ENCODE measurements at places on chromosomes 2 and 18.

DNA sequence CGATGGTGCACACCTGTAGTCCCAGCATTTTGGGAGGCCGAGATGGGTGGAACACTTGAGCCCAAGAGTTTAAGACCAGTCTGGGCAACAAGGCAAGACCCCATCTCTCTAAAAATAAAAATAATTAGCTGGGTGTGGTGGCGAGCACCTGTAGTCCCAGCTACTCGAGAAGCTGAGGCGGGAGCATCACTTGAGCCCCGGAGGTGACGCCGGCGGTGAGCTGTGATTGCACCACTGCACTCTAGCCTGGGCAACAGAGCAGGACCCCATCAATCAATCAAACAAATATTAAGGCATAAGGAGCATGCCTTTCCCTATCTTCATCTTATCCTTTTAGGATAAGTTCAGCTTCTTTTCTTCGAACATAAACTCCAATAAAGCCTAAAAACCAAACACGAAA is 1.1 kb downstream of the WDSUB1 start:
- DNase-seq = no peak

- DNase-seq = peak; percentile 9
Measured at GRCh38 chr2:232434563-232435374, 21.2 kb upstream of the ALPI start.

DNA sequence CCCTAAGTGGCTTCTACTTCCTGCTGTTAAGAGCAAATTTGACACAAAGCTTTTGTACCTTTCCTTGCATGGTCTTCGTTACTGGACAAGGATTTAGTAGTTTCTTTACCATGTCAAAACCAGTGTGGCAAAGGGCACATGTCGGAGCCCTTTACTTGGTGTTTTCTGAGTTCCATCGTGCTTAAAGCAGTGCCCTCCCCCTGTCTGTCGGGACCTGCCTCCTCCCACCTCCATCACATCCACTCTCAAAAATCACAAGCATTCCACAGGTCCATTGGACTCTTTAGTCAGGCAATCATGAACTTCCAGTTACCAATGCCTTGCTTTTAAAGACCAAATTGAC is 763 bp downstream of the CCDC141 start:
- DNase-seq = no peak

GRCh38 chr2:234491897-234492296 is 5.0 kb downstream of the ARL4C start:
- no peak for DNase-seq

- DNase-seq = no peak
Measured at GRCh38 chr2:190666895-190667294, 18.0 kb downstream of the NAB1 start.

GRCh38 chr2:220833446-220833845 is 738.7 kb downstream of the EPHA4 start:
- no peak for DNase-seq

DNA sequence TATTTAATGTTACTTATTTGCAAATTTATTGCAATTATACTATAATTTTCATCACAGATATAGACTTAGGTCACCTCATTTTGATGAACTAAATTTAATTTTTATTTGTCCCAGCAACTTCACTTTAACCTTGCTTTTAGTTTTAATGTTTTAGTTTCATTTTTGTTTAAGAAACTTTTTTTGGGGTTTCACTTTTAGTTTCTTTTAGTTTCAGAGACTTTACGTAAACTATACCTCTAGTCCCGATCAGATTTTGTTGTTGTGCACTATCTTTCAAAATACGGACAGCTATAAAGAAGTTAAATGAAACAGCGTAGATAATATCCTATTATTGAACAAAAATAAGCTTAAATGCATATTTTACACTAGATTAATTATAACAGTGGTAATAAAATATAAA is 460.5 kb downstream of the ERBB4 start:
- no peak for DNase-seq

DNA sequence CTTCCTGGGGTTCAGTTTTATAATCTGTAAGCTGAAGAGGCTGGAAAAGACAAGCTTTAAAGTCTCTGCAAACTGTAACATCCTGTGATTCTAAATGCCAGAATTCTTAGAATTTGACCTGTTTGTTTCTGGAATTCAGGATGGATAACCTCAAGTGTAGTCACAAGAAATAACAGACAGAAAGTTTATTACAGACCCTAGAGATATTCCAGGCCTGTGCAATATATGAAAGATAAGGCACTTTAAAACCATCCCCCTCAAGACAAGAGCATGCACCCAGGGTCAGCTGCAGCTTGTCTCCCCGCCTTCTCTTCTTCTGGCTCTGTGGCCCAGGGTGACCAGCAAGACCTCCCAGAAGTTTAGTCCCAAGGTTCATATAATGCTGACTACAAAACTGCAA is 298.7 kb upstream of the ACVR2A start:
- DNase-seq = no peak

GRCh38 chr2:238169048-238169707 is 10.4 kb downstream of the ERFE start:
- DNase-seq = no peak

- no peak for DNase-seq
Measured at GRCh38 chr2:127347734-127348392, 39.9 kb downstream of the MAP3K2 start.

DNA sequence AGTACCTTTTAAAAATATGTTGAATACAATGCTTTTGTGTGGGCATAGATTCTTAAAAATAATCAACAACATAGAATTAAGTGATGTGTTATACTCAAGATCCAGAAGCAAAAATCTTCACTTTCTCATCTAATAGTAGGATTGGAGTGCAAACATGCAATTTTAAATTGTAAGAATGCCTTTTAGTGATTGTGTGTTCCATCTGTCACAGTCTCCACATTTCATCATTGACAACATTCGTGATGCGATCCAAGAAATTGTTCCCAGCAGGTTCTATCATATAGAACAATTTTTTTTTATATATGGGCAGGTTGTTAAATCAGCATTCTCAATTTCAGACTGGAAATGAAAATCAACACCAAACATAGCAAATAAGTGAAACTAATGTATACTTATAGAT is 1671.8 kb upstream of the SLC39A10 start:
- no peak for DNase-seq

- DNase-seq = no peak
Measured at GRCh38 chr18:62898359-62898758, 183.0 kb downstream of the PHLPP1 start.

- no peak for DNase-seq
Measured at GRCh38 chr2:3325458-3326181, 52.0 kb downstream of the EIPR1 start.

- no peak for DNase-seq
Measured at GRCh38 chr2:146481629-146482028, 1363.2 kb upstream of the ACVR2A start.

- no peak for DNase-seq
Measured at GRCh38 chr2:116585669-116586327, 1228.7 kb upstream of the DDX18 start.

GRCh38 chr18:37314534-37314933 is 251.1 kb downstream of the CELF4 start:
- no peak for DNase-seq

- no peak for DNase-seq
Measured at GRCh38 chr2:23596316-23596885, 211.4 kb downstream of the KLHL29 start.

DNA sequence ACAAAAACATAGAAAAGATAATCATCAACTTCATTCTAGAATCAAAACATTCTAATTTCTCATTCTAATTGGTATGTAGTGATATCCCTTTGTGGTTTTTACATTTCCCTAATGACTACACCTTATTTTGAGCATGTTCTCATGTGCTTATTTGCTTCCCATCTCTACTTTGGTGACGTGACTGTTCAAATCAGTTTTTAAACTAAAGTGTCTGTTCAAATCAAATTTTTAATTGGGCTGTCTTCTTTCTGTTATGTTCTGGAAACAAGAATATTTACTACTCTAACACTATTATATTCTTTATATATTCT is 45.5 kb downstream of the YES1 start:
- DNase-seq = no peak

- DNase-seq = no peak
Measured at GRCh38 chr18:24386681-24387080, 10.9 kb downstream of the OSBPL1A start.

GRCh38 chr2:13018490-13018889 is 301.8 kb downstream of the TRIB2 start:
- DNase-seq = no peak

GRCh38 chr18:77129150-77129551 is 3.4 kb downstream of the MBP start:
- no peak for DNase-seq

- no peak for DNase-seq
Measured at GRCh38 chr2:31381601-31382000, 32.9 kb downstream of the XDH start.

- DNase-seq = no peak
Measured at GRCh38 chr18:74488864-74489263, 7.3 kb upstream of the CNDP2 start.

GRCh38 chr2:46144133-46144800 is 152.9 kb upstream of the EPAS1 start:
- no peak for DNase-seq

- no peak for DNase-seq
Measured at GRCh38 chr18:4639628-4640310, 184.7 kb upstream of the DLGAP1 start.
